ENCODE measurements at places on chromosomes 11 and 22.

DNA sequence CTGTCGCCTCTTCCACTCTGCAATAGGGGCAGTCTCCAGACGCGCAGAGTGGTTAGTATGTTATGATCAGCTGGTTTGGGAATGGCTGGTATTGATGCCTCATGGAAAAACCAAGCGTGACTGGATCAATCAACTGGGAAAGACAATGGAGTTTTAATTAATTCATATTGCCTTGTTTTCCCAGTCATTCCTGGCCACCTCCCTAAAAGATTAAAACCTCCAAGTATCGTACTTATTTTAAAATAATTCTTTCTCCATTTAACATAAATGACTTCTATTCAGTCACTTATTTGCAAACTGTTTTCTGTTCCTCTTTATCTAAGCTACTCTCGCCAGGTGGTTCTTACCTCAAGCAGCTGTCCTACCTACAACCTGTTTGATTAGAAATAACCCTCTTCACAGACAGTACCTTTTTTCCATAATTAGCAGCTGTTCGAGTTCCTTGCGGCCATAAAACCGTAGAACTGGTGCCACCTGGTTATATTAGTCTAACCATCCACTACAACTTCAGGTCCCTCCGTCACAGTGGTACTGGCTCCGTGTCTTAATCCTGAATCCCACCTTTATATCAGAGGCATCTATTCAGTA lies 898 bp downstream of the ZNF215 start:
- DNase-seq = peak; percentile 16

- DNase-seq = no peak
Measured at GRCh38 chr11:13229711-13230318, 47.8 kb upstream of the BMAL1 start.

DNA sequence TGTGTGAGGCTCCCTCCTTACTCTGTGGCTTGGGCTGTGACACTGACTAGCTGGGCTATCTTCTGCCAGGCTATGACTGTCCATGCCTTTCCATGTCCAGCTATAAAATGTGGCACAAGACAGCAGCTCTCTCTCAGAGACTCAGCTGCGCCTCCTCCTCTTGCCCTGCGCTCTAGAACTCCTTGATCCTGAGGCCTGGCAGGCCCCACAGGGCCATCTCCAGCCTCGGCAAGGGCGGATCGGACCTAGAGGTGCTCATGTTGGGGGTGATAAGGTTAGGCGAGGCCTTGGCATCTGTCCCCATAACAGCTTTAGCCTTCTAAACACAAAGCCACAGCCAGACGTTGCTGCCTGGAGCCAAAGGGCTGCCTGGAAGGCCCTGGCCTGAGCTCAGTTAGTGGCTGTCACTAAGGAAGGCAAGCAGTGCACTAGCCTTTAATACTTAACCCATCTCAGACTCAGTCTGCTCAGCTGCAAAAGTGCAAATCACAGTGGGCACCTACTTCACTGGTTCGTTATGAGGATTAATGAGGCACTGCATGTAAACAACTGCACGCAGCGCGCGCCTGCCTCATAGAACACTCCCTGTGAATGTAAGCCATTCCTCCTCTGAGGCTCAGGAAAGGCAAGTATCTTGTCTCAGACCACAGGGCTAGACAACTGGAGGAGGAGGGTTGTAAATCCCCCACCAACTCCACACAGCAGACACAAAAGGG lies 1.2 kb downstream of the GUCD1 start:
- DNase-seq = no peak

GRCh38 chr11:57306161-57306876 lies 18.4 kb downstream of the TNKS1BP1 start:
- DNase-seq = no peak

DNA sequence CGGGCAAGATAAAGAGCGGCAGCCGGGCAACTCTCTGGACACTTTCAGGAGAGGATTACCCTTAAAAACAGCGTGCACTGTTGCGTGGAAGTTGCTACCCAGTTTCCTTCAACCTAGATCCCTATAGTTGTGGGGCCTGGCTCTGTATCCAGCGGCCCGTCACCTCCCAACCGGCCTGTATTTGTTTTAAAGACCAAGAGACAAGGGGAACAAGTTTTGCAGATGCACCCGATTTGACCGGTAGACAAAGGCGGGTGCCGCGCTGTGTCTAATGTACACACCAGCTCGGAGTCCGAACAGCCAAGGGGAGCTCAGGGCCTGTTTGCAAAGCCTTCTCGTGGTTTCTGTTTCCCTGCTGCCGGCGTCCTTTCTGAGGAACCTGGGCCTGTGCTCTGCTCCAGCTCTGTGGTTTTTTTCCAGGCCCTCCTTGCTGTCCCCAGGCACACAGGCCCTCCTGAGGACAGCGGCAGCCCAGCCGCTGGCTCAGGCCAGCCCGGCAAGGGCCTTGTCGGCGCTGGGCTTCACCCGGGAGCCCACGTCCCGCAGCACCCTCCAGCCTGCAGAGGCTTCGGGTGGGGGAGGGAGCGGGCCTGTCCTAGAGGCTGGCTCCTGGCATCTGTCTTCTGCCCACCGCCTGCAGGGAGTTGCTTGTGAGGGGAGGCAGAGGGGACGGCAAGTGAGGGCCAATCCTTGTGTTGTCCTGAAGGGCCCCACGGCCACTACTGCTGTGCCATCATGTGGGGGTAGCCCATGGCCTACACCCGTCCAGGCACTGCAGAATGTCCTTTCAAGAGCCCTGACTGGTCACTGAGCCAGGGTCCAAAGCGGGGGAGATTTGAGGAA lies 1.4 kb downstream of the TBX1 start:
- DNase-seq = no peak

- DNase-seq = no peak
Measured at GRCh38 chr22:22849640-22850610, 37.7 kb upstream of the IGLL5 start.

DNA sequence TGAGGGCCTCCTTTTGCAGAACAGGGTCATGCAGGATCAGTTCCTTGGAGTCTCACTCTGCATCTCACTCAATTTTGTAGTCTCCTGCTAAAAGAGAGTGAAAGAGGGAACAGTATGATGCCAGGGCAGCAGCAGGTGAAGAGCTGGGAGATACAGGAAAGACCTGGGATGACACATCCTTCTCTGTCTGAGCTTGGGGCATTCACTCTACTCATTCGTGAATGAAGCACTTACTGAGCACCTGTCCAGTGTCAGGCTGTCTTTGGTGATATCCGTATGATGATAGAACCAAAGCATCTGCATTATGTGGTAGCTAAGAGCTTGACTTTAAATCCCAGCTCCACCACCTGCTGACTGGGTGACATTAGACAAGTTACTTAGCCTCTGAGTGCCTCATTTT lies 14.4 kb downstream of the SREBF2 start:
- DNase-seq = no peak

GRCh38 chr22:49775867-49776511 lies 51.7 kb downstream of the BRD1 start:
- no peak for DNase-seq

GRCh38 chr11:2237457-2238238 lies 32.7 kb downstream of the ASCL2 start:
- no peak for DNase-seq

DNA sequence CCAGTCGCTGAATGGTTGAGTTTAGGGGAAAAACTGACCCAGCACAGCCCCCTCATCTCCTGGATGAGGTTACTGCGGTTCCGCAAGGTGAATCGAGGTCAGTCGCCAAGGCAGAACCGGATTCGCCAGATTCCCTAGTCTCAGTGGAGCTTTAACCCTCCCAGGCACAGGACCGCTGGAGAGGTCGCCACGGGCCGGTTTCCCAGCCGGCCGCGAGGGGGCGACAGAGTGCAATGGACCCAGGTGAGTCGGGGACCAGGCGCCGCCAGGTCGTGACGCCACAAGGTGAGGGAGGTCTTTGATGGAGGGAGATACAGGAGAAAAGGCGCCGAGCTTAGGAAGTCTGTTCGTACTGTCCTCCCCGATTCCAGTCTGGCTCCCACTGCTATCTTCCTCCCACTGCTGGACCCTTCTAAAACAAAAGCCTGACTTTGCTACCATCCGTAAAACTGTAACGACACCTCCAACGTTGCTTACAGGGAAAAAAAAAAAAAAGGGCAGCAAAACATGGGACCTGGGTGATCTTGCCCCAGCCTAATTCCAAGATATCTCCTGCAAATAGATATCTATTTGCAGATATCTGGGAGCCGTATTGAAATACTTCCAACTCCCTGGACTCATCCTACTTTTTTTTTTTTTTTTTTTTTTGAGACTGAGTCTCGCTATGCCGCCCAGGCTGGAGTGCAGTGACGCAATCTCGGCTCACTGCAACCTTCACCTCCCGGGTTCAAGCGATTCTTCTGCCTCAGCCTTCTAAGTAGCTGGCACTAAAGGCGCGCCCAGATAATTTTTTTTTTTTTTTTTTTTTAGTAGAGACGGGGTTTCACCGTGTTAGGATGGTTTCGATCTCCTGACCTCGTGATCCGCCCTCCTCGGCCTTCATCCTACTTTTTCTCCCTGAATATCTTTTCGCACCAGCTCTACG lies 1.4 kb upstream of the GGA1 start:
- DNase-seq = peak; percentile 72

DNA sequence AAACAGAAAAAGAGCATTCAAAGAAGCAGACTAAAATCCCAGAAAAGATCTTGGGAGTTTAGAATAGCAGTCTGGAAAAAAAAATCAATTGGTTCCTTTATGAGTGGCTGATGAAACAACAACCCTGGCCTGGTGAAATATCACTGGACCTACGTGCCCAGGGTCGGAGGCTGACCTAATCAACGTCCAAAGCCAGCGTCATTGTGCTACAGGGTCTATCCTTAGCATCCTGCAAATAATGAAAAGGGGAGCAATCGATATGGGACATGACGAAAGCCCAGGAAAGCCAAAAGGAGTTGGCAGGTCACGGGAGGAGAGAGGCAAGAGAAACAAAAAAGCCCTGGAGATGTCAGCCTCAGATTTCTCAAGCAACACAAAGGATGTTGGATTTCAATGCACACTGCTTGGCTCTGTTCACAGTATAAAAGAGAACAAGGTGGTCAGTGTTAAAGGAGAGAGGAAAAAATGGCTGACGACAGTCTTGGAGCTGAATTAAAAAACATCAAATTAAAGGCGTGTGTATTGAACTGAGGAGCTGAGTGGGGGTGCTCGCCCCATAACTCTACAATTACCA lies 148.8 kb downstream of the BLID start:
- DNase-seq = no peak

DNA sequence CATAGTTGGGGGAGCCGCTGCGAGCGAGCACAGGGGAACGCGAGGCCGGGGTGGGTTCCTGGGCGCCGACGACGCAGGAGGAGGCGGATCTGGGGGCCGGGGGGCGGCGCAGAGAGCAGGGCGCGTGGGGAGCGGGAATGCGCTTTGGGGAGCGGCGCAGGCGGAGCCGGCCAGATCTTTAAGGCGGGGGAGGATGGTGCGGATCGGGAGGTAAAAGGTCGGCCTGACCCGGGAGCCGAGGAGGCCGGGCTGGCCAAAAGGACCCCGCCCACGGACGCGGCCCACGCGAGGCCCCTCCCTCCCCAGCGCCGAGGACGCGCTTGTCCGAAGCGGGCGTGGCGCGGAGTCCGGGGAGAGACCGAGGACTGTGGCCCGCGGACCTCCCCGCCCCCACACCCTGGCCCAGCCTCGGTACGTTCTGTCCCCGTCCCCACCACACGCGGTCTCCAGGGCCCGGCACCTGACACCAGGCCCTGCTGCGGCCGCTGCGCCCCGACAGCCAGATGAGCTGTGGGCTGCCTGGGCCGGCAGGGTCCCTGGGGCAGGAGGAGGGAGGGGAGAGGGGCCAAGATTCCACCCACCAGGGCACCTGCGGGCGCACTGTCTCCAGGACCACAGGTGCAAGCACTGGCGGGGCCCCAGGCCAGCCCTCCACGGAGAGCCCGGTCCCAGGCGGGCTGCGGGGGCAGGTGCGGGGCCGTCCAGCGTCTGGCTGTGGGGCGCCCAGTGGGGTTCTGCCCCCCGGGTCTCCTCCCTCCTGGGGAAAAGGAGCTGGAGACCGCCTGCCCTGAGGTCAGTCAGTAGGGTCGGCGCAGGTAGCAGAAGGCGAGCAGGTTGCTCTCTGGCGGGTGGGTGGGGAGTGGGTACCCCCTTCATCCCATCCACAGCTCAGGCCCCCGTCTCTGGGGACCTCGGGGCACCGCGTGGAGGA lies 10.9 kb downstream of the PIM3 start:
- DNase-seq = no peak

GRCh38 chr22:47291565-47292495 lies 529.4 kb downstream of the TBC1D22A start:
- DNase-seq = no peak

DNA sequence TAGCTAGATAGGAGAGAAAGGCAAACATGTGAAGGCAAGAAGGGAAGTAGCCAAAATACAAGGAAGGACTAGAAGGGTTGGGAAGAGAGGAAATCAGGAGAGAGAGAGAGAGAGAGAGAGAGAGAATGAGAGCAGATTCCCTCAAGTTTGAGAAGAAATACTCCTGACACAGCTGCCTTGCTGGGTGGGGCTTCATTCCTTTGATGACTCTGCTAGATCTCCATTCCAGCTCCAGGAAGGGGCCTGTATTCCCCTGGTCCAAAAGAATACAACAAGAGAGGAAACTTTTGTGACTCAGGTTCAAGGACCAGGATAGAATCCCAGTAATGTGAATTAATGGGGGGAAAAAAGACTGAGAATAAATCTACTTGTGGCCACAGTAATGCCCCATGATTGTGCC lies 62.9 kb upstream of the SPON1 start:
- no peak for DNase-seq

GRCh38 chr11:60810569-60810968 lies 25.4 kb downstream of the MS4A10 start:
- no peak for DNase-seq

DNA sequence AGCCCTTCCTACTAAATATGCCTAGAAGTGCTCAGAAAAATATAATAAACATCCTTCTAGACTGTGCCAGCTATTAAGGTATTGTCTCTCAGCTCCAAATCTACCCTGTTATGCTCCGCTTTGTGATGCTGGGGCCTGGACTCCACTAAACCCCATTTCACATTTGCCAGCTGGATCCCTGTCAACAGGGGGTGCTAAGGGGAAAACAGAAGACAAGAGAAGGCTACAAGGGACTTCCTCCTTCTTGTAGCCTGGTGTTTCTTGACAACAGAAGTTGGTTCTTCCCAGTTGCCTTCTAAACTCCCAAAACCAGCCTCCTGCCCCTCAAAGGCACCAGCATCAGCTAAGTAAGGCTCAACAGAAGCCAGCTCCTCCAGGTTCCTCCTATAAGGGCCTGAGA lies 5.2 kb downstream of the NUMA1 start:
- DNase-seq = no peak

GRCh38 chr11:68503251-68503687 lies 42.7 kb downstream of the PPP6R3 start:
- DNase-seq = no peak

DNA sequence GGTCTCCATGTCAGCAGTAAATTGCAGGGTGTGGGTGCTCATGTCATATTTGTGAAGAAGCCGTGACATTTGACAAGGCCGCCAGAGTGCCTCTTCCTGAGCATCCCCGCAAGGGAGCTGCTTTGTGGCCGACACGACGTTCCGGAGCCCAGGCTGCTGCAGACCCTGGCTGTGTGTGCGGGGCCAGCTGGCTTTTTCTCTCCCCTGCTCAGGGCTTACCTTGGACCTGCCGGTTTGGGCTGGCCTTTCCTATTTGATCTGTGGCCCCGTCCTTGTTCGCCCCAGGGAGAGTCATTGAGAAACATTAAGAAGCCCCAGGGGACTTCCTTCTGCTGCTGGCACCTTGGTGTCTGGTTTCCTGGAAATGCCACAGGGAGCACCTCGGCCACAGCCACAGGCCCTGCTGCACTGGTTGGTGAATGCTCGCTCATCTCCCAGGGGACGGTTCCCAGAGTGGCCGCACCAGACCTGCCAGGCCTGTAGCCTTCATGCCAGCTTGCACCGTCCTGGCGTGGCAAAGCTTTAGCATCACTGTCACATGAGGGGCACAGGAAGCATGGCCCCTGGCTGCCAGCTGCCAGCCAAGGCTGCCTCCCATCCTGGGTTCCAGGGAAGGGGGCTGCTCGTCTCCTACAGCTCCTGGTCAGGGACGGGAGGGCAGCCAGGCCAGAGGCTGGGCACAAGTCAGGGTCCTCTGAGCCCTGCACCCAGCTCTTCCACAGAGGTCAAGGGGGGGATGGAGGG lies 5.4 kb downstream of the GRK2 start:
- DNase-seq = no peak

All from GM19239 (cell line).